ENCODE measurements at places on chromosomes 5 and 9.

GRCh38 chr9:36470643-36471290 is 70.7 kb upstream of the RNF38 start:
- no peak for DNase-seq

GRCh38 chr5:119136666-119137318 is 65.9 kb downstream of the DMXL1 start:
- no peak for DNase-seq

- no peak for DNase-seq
Observed at GRCh38 chr5:34970552-34970951, 41.2 kb downstream of the DNAJC21 start.

DNA sequence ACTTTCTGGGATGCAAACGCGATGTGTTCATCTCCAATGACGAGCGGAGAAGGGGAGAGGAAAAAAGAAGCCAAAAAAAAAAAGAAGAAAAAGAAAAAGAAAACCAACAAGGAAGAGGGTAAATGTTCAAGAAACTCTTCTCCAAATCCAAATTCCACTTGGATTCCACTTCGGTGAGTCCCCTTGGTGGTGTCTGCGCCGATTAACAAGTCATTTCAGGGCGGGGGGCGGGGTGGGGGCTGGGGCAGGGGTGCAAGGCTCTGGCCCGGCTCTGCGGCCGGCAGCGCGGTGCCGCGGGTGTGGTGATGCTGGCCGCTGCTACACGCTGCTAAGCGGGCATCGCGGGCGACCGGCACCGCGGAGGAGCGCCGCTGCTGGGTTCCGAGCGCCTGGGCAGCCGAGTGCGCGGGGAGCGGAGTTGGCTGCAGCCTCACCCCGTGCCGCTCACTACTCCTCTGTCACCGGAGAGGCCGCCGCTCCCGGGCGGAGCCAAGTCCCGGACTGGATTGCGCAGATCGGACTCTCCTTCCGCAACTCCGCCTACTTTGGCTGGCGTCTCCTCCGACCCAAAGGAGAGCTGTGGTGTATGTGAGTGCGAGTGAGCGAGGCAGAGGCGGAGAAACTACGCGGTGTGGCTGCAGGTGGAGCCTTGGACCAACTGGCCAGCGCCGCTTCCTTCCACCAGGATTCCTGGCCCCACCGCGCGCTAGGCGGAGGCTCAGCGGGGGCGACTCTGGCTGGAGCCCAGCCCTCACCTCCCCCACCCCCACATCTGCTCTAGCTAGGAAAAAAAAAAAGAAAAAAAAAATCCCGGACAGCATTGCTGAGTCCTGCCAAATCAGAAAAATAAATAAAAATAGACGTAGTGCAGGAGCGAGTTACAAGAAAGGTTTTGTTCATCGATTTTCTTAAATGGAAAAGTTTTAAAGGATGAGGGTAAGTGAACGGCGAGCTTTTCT is at the start of gene SEMA6A:
TSS of gene SEMA6A (minus strand) at position 457 of the 959 bp plus-strand sequence. CDS start 69,879 bp downstream, outside the sequence.
- DNase-seq: peak; percentile 61

- DNase-seq: no peak
Observed at GRCh38 chr5:134540747-134541733, 15.6 kb downstream of the JADE2 start.

- no peak for DNase-seq
Observed at GRCh38 chr5:58844395-58844794, 261.5 kb downstream of the RAB3C start.

- DNase-seq: no peak
Observed at GRCh38 chr5:43731573-43731972, 128.6 kb downstream of the NNT start.

DNA sequence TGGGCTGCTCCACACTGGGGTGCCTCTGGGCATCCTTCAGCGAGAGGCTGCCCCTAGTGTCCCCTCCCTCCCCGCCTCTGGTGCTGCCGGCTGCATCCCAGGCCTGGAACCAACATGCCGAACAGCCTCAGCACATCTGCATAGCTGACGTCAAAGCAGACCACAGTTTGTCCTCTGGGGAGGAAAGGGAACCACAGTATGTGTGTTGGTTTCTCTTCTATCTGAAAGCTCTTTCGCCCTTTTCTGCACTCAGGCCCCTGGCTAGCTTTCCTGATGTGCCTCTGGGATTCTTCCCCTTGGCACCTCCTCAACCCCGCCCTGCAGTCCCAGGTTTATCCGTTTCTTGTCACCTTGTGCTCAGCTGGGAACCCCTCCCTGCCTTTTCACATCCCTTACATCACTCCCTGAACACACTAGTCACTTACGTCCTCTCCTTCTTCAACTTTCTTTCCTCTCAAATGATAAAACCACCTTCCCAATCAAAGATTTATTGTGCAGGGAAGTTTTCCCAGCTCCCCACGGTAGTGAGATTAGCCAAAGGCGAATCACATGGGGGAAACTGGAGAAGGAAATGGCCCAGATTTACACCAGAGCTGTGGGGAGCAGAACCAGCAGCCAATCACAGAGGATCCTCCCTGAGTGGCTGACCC is 35.5 kb upstream of the B4GALT1 start:
- no peak for DNase-seq

GRCh38 chr9:95815133-95815532 is 60.4 kb upstream of the ERCC6L2 start:
- DNase-seq: no peak

- DNase-seq: no peak
Observed at GRCh38 chr9:34346873-34347799, 17.8 kb downstream of the NUDT2 start.

GRCh38 chr5:168353216-168353957 is 61.9 kb downstream of the WWC1 start:
- DNase-seq: no peak

GRCh38 chr5:124952079-124952478 is 205.6 kb upstream of the ZNF608 start:
- DNase-seq: no peak

GRCh38 chr9:89461265-89461664 is 36.6 kb downstream of the SEMA4D start:
- DNase-seq: no peak

GRCh38 chr5:35354751-35355150 is 124.5 kb upstream of the PRLR start:
- no peak for DNase-seq

GRCh38 chr9:128627906-128628305 is 28.7 kb downstream of the DYNC2I2 start:
- no peak for DNase-seq

DNA sequence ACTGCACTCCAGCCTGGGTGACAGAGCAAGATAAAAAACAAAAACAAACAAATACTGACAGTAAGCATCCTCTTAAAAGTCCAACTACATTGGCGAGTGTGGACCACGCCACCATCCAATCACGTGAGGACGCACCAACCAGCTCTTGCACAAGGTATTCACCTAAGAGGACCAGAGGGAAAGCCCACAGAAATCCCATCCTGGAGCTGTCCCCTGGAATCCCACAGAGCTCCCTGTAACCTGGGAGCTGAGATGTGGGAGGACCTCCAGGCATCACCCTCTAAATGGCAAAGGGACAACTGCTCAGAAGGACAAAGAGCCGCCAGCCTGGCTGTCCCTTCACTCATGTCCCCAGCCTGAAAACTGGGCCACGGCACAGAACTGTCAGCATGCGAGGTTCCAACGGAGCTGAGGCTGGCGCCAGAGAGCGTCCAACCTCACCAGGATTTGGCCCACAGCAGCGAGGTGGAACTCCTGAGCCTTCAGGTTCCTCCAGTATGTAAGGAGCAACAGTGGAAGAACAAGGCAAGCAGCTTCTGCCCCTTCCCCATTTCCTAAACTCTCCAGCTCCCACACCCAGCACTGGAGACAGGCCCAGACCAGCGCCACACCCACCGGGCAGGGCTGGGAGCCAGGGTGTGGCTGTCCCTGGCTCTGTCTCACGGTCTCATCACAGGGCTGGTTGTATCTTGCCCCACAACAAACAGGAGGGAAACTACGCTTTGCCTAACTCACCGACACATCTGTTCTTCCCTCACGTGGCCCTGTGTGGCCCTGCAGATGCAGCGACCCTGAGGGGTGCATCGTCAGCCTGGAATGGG is 15.2 kb downstream of the IPPK start:
- DNase-seq: no peak

- DNase-seq: no peak
Observed at GRCh38 chr5:149712439-149713147, 17.5 kb upstream of the PPARGC1B start.

DNA sequence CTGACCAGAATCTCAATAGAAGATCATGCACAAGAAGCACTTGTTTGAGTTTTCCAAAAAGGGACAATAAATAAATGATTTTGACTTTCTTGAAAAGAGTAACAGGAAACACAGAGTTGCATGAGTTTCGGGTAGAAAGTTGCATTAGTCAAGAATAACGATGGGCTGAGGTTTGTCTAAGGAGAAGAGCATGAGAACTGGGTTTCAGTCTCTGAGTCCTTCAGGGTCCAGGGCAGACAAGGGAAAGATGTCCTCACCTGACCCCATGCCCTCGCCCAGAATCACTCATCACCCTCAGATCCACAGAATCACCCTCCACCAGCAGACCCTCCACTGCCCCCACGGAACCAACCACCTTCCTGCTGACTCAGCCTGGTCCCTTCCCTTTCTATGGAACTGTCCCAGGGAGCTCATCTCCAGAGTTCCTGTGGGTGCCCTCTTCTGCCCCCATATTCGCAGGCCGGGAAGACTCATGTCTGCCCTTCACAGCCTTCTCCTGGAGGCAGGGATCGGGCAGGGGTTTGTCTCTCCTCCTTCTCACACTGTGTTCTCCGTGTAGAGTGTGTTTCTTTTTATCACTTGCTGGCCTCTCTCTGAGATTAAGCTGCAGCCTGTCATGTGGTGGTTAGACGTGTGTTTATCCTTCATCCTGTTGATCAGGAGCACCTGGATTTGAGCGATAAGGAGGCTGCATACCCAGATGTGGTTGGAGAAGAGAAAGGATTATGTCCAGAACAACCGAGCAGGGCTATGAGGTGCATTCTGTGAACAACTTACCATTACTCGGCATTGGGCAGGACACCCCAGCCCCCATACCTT is 442.6 kb downstream of the MAT2B start:
- DNase-seq: no peak

DNA sequence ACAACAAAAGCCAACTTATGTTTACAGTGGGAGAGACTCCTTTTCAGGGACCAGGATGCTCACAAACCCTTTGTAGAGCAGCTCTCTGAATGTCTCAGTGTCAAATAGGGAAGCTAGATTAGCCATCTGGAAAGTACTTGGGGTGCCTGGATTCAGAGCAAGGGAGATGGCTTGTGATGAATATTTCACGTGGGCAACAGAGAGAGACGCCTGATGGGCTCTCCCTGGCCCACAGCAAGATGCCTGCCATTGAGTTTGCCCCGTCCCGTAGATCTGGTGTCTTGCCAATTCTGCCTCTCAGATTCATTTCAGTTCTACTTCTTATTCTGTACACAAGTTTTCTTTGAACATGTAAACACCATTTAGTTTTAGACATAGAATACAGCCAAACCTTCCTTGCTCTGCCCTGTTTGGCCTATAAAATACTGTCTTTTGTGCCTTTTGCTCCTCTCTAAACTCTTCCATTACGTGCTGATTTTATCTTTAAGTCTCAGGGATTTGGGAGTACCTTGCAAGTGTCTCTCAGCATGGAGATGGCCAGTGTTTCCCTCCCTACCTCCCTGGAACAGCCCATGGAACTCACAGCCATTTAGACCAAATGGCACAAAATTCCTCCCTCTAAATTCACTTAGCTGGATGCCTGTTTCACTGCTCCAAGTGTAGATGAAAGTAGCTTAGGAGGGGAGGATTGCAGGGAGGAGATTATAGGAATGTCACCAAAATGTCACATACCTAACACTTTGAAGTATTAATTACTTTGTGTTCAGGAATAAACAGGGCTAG is 234.3 kb downstream of the SAXO1 start:
- DNase-seq: no peak

DNA sequence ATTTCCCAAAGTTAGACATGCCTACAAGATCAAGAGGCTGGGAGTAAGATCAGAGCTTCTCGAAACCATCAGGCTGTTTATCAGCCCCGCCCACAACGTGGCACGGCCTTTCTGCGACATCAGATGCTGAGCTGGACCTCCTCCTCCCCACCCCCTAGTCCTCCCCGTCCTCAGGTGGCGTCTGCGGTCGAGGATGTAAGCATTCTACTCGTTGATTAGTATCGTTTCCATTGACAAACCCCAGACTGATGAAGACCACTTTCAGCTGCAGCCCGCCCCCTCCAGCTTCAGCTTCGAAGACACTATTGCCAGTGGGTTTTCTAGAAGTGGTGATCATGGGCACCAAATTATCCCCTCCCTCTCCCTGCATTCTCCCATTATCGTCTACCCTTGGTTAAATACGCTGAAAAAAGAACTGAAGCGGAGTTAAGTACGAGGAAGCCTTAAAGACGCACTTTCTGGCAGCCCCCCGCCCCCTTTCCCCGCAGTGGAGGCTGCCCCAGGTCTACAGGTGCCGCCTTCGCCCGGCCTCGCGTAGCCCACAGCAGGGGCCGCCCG is 1.1 kb downstream of the PPIC start:
- DNase-seq: peak; percentile 53

- DNase-seq: no peak
Observed at GRCh38 chr9:135240871-135241311, 153.4 kb downstream of the OLFM1 start.

DNA sequence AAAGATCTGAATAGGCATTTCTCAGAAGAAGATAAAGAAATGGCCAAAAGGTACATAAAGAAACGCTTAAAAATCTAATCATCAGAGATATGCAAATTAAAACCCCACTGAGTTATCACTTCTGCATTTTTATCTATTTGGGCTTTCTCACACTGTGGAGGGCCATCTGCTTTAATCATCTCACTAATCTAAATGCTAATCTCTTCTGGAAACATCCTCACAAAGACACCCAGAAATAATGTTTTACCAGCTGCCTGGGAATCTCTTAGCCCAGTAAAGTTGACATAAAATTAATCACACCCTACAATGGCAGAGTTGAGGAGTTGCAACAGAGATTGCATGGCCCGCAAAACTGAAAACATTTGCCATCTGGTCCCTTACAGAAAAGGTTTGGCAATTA is 407.9 kb upstream of the CYLC2 start:
- DNase-seq: no peak

GRCh38 chr5:6525910-6526309 is 77.3 kb downstream of the UBE2QL1 start:
- peak; percentile 49 for DNase-seq

DNA sequence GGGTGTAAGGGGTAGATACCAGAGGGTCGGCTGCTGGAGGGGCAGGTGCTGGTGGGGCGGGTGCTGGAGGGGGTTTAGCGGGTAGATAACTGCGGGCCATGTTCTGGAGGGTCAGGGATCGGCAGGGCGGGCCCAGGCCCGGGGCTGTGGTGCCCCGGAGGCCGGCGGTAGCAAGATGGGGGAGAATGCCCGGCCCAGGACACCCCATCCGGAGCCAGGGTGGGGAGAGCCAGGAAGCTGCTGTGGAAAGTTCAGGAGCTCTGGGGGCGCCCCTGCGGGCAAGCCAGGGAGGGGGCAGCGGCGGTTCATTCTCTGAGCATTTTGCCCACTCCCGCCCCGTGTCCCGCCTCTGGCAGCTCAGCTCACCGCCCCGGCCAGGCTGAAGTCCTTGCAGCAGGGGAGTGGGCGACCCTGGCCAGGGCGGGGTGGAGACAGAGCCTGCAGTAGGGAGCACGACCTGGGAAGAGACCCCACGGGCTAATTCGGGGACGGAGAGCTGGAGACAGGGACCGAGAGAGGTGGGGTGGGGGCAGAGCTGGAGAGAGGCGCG is 538 bp downstream of the PRRT1B start:
- no peak for DNase-seq
